Activated T-cell treated with anti-CD3 and anti-CD28 coated beads, Interleukin-2, amount 50 U/mL, for 1 hour (primary cell): ENCODE measurements at places on chromosomes 2 and 18.

GRCh38 chr2:157236404-157236803 is 21.1 kb upstream of the GALNT5 start:
- no peak for DNase-seq

GRCh38 chr2:36430549-36430948 is 75.0 kb downstream of the CRIM1 start:
- no peak for DNase-seq

DNA sequence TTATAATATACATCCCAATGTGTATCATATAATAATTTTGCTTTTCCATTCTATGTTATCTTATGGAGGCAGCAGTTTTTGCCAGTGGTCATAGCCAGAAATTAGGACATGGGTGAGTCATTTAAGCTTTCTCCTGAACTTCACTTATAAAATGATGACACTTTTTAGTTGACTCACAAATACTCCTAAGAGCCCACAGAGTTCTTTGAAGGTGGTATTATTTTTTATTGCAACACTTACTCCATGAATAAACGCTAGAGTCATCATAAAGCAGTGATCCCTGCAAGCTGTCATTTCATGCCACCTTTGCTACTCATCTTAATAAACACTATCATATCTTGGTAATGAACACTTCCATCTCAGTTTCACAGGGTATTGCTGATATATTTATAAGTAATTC is 69.9 kb upstream of the MAPRE2 start:
- DNase-seq: no peak

DNA sequence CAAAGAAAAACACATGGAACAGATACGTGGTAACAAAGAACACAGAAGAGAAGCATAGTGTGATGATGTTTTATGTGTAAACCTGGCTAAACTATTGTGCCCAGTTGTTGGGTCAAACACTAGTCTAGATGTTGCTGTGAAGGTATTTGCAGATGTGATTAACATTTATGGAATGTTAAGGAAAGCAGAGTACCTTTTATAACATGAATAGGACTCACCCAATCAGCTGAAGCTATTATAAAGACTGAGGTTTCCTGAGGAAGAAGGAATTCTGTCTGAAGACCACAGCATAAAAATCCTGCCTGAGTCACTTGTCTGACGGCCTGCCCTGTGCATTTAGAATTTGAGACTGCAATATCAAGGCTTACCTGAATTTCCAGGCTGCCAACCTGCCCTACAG is 253.1 kb downstream of the DYM start:
- DNase-seq: no peak

GRCh38 chr2:202669841-202670240 is 35.1 kb downstream of the FAM117B start:
- no peak for DNase-seq

DNA sequence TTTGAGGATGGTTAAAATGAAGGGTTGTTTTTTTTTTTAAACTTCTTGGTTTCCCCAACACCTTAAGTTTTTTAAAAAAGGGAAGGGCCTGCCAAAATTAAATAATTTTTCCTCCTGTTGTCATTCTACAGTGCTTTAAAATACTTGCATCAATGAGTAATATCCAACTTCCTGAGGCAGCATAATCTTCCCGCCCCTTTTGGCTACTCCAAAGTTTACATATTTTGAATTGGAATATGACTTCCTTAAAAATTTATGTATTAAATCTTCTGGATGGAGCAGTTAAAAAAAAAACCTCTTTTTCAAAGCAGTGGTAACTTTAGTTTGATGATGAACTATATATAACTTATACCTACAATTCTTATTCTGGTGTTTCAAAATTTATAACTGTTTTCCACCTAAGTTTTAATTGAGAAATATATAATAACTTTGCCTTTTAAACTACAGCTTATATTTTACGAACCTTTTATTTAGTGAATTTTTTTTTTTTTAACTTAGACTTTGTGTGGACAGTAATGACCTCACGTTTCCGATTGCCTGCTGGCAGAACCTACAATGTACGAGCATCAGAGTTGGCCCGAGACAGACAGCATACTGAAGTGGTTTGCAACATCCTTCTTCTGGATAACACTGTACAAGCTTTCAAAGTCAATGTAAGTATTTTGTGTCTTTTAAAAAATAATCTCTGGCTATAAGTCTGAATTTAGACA is 49.8 kb downstream of the PTPN4 start:
- no peak for DNase-seq

DNA sequence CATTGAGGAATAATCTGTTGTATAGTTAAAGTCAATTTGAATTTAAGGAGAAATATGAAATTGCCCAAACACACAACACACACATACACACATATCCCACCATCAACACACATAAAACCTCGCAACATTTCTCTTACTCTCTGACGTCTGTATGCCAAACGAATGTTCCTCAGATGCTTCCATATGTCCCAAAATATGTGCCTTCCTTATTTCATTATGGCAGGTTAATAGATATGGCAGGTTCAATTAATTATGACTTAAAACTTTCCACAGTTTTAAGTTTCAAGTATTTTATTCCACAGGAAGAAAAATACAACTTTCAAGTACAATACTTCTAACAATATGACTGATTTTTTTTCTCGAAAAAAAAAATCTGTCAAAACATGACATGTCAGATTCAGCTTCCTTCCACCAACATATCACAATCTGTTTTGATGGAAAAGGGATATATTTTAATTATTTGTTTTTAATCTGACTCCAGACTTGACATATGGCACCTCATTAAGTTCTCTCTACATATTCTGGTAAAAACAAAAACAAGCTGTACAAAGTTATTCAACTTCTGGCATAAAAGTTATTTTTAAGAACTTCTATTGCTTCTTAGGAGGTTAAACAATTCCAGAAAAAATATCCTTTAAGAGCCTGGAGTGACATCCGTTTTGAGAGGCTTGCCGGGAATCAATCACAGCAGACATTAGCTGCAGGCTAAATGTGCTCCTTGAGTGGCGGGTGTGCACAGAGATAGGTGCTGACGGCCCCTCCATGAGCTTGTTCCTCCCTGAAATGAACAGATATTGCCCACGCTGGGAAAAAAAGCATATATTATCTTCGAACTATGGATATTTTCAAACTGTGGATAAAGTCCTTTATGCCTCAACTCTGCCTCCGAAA is 812.7 kb downstream of the DCDC2C start:
- no peak for DNase-seq

DNA sequence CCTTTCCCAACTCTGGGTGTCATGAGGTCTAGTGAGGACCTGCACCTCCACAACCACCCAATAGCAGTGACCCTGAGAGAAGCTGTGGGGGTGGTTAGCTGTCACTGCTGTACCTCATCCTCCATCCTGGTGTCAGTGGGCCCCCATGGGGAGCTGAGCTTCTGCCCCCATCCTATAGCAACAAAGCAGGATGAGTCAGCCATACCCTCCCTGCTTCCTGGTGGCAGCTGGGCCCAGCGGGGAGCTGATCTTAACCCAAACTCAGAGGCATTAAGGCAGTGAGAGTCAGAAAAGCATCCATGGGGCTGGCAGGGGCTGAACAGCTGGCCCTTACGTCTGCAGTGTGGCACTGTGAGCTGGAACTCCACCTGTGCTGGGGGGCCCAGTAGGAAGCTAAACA is 247.8 kb upstream of the HDAC4 start:
- DNase-seq: no peak

GRCh38 chr2:68371581-68371980 is 6.5 kb downstream of the PLEK start:
- no peak for DNase-seq

DNA sequence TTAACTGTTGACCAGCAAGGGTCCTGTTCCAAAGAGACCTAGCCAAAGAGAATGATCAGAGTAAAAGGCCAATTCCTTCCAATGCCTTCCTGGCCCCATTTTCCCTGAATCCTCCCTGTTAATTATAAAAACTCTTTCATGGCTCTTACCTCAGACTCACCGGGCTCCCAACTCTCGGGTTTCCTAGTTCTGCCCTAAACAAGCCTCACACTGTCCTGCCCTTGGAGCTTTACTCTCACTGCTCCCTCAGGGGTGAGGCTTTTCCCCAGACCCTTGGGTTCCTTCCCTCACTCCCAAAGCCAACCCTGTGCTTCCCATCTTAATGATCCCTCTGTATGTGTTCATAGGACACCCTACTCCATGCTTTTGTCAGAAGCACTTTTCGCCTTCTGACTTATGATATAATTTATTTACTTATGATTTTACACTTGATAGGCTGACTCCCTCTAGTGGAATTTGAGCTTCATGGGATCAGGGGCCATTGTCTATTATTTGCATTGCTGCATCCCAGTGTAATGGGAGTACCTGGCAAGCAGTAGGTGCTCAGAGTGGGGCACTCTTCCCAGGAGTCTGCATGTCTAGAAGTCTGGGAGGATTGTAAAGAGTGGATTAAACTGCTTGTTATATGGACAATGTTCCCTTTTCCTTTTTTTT is 29.9 kb upstream of the ZNG1B start:
- DNase-seq: no peak

GRCh38 chr2:69213201-69213600 is 173.8 kb downstream of the GFPT1 start:
- no peak for DNase-seq

DNA sequence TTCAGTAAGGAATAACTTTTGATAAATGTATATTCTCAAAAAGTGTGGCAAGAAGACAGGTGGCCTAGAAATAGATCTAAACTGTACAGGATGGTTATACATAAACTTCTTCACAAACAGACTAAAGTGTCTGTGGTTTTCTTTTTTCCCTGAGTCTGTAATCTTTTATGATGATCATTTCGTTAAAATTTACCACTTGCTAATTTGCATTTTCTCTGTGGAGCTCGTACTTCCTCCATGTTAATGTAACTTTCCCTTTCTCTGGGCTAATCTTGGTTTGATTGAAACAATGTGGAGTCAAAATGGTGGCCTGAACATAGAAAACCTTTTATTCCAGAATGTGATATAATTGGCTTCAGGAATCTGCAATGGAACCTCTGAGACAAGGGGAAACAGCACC is 166.2 kb downstream of the FTCDNL1 start:
- no peak for DNase-seq

DNA sequence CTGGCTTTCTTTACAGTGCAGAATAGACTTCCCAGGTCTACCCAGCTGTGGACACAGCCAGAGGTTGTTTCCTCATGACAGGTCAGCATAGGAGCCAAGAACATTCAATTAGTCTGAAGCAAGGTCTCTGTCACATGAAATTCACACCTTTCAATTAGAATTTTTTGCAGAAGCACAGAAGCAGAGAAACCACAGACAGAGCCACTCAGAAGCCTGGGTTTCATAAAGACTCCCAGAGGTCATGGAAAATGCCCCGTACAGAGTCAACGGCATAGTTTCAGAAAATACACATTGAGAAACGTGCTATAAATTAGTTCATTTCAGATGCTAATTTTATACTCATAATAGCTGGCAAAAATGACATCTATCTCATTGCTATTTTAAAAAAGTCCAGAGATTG is 87.0 kb upstream of the TMEM200C start:
- no peak for DNase-seq

- no peak for DNase-seq
Measured at GRCh38 chr2:64608867-64609226, 44.9 kb downstream of the SERTAD2 start.

DNA sequence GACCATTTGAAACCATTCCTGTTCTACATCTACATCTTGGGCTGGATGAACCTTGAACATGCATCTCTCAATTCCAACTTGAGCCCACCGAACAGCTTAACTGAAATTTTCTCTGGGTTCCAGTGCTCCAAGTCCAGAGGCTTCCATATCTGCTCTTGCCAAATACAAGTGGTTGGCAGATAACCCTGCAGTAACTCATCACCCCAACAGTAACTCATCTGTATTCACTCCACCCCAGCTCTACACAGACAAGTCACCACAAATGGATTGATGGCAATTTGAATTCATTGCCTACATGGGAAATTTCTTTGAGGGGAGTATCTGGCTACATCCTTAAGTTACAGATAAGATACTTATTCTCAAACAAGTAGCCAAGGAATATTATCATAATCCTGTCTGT is 502.4 kb upstream of the TNP1 start:
- DNase-seq: no peak

DNA sequence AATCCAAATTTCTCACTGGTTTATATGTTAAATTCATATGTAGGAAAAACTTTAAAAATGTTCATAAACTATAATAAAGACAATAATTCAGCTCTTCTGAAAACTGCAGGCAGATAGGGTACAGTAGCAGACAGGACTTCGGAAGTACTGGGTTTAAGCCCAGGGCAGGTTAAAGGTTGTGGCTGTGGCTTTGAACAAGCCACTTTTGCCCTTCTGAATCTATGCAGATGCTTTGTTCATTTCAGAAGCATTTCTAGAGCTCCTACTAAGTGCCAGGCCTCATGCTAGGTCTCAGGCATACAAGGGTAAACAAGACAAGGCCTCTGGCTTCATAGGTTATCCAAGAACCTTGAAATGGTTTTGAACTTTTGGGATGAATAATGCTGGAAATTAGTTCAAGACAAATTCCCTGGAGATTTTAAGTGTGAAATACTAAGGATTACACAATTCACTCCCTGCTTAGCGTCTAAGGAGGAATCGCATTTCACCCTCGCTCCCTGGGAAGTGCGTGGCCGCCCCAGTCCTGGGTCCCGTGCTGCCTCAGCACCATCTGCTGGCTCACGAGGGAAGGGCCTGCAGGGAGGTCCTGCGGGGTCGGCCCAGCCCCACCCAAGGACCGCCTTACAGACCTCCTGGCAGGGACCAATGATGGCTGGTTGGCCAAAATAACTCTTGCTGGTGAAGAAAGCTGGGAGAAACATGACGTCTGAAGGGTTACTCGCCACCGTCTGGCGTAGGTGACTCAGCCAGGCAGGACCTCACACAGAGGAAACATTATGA is 67.7 kb upstream of the L3MBTL4 start:
- DNase-seq: no peak

DNA sequence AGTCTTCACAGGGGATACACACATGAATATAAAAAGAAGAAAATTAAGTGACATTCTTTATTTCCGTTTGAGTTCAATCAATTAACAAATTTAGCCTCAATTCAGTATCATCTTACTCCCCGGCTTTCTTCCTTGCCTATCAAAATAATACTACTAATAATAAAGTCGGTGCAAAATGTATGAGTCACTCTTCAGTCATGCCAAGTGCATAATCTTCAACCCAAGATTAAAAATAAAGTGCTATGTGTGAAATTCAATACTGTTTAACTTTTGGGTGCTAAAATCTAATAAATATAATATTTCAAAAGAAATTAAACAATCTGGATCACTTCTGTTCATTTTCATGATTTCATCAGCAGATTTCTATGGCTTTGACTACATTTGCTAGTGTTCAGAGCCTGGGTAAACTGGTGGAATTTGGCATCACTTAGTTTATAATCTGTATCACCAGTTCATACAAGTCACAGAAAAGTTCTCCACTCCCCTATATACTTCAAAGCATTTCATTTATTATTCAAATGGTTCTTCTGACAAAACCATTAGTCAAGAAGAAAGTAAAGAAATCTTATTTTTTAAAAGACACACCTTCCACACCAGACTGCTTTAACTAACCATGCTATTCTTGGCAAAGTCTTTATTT is 183.6 kb downstream of the THADA start:
- no peak for DNase-seq

DNA sequence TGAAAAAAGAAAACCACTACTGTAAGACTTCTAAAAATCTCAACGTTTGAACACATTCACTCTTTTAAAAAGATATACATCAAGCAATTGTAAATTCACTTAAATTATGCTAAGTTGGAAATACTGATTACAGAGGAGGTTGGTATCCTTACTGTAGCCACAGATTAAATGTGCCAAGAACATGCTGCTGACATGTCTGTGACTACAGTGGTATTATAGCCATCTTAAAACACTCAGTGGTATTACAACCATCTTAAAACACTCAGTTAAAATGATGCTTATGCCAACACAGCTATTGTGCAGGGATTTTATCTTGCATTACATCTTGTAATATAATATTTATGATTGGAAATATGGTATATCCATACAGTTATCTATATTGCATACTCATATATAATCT is 50.0 kb downstream of the TMEM131 start:
- DNase-seq: no peak
